Activated CD8-positive, alpha-beta memory T cell treated with anti-CD3 and anti-CD28 coated beads, Interleukin-2, amount 50 U/mL, for 4 hours (primary cell): ENCODE measurements at places on chromosomes 5 and 9.

- DNase-seq: no peak
These were observed 38.3 kb downstream of the RXRA start for GRCh38 chr9:134364391-134365114.

- DNase-seq: no peak
These were observed 516.1 kb downstream of the ANXA1 start for GRCh38 chr9:73667749-73668148.

- no peak for DNase-seq
These were observed 1.6 kb downstream of the SKP1 start for GRCh38 chr5:134174841-134175839.

DNA sequence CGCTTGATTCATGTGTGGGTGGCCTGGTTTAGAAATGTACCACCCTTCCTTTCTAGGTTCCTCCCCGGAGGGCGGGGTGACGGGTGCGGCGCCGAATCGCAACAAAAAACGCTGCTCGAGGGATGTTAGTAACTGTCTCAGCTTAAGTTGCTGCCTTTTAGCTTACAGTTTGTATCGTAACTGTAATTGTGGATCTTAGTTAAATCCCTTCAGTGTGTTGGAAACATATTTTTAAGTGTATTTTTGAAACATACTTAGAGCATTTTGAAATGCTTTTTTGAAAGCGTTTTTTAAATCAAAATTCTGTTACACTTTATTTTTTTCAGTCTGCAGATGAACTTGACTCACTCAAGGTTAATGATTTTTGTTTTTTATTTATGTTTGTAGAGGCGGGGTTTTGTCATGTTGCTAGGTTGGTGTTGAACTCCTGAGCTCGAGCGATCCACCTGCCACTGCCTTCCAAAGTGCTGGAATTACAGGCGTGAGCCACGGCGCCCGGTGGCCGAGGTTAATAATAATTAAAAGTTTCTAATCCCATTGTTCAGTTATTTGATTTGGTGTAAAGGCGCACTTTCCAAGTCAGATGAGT lies 997 bp upstream of the CHD1 start:
- DNase-seq: no peak

- no peak for DNase-seq
These were observed 65.8 kb downstream of the SETX start for GRCh38 chr9:132288966-132289365.

DNA sequence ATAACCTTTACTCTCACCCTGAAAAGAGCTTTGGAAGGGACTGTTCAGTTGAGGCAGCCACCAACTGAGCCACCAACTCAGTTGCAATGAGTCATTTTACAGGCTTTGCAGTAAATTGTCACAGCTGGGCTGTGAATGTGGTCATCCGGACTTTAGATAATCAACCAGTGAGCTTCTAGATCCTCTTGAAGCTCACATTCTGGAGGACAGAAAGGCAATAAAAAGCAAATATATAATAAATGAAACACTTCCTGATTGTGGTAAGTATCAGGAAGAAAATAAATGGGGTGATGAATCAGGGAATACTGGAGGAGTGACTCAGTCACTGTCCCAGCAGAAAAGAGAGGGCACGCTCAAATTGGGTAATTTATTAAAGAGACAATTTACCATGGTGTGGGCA lies 13.2 kb upstream of the C5orf58 start:
- no peak for DNase-seq

DNA sequence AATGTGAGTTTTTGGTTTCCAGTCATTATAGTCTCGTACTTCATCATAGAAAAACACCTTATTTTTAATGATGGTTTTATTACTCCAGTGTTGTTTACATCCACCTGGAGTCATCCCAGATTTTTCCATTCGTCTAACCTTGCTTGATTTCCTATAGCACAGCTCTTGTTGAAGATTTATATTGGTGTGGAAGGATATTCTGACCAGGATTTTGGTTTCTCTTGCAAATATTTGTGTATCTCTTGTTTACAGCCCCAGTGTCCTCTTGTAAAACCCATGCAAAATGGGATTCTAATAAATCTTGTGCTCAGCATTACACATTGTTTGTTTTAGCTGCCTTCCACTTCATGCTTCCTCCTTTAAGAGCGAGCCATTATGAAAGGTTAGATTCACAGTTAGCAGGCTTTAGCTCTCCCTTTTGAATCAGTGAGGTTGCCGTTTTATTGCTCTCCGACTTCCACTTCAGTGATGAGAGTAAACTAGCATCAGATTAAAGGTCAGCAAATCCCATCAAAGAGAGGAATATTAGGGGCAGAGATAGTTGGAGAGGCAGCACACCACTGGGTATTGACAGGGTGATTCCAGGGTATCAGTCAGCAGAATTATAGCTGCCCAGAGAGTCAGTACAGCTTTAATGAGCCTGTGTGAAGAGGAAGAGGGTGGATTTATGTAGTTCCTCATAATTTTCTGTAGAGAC lies 157.1 kb downstream of the PBX3 start:
- DNase-seq: no peak

DNA sequence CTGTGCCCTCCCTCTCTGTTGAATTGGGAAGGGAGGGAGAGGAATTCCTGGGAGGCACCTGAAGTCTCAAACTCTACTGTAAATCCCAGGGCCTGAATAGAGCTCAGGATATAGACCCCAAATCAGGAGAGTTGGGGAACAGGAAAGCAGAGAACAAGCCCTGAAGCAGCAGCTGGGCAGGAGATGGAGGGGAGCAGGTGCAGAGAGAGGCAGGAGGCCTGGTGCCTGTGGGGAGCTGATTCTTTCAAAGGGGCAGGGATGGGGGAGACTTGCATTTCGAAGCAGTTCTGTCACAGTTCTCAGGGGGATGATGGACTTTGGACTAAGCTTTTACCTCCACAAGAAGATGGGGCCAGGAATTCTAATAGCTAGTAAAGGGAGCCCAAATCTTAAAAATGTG lies 50.2 kb downstream of the NIM1K start:
- DNase-seq: no peak

DNA sequence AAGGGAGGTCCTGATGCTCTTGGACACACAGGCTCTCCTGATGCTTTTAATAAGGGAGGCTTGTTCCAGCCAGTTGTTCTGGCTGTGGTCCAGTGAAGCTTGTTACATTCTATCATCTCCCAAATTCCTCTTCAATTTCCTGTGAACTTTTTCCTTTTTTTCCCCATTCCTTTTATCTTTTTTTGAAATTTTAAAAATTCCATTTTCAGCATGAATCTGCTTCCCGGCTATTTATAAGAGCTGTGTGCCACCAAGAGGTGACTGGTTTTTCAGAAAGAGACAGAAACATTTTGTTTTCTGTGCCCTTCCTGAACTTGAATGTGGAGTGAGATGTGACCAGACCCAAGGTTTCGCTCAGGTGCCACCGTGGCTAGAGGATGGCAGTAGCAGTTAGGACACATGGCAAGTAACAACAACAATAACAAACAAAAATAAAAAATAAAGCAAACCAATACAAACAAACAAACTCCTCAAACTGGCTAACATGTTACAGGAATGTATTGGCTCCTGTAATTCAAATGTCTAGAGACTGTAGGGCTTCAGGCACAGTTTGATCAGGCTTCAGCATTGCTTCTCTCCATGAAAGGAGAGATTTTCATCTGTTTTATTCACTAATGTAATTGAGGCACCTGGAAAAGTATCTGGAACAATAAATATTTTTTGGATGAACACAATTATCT lies 121.1 kb downstream of the BOD1 start:
- no peak for DNase-seq

DNA sequence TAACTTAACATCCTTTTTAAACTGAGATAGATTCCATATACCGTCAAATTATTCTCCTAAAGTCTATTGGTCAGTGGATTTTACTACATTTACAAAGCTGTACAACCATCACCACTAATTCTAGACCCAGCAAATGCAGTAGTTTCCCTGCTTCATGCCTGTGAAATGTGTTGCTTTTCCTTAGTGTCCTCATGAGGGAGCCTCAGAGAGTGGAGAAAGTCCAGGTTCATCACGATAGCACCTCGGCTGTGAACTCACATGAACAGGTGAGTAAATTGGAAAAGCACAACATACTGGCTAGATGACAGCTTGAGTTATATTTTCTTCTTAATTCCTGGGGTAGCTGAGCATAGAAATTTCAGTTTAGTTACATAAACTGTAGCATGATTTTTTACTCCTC lies 653.7 kb downstream of the MTRR start:
- no peak for DNase-seq

GRCh38 chr5:111753884-111754589 lies 3.0 kb downstream of the NREP start:
- DNase-seq: no peak

GRCh38 chr5:5304361-5305020 lies 118.0 kb upstream of the ICE1 start:
- DNase-seq: no peak

- DNase-seq: no peak
These were observed 43.1 kb upstream of the C6 start for GRCh38 chr5:41256400-41256799.

DNA sequence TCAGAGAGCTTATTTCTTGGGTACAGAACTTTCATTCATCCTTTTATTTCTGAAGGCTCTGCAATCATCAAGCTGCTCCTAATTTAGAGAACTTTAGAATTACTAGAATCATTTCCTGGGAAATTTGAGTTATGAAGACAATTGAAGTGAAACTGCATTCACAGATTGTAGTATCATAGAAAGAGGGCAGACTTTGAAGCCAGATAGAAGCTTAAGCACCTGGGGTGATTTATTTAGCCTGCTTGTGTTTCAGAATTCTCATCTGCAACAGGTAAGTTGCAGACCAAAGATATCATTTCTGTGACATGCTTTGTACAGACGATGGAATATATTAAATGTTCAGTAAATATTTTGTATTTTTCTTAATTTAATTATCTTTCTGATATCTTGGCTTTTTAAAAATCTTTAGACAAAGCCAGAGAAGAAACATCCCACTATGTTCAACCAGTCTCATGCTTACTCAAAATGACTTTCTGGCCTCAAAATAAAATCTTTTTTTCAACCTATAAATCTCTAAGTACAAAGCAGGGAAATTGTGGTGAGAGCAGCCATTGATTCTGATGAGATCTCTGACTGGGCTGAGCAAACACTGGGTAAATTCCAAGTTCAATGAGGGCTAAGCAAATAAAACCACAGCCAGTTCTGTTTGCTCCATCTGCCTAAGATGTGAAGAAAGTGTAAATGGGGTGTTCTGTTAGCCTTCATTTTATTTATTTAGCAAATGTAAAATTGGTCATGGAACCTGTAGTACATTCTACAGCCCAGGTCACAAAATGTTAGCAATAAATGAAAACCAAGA lies 264.7 kb upstream of the CCNG1 start:
- no peak for DNase-seq

- DNase-seq: no peak
These were observed 291.2 kb downstream of the ARHGAP26 start for GRCh38 chr5:143061161-143061945.

DNA sequence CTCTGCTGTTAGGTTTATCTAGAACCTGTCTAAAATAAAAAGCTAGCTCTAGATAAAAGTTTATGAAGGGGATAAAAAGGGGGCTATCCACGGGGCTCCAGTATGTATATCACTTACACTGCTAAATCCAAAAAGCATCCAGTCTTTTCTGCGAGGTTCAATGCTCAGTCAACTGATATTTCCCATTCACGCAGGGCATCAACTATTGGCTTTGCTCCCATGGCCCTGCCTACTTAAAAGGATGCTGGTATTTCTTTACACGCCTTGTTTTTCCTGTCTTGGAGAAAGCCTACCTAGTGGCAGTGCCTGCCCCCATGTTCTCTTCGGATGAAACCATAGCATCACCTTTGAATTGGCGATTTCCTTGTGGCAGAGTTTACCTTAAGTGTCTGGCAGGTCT lies 8.1 kb downstream of the SPRY4 start:
- no peak for DNase-seq

GRCh38 chr9:130215341-130216119 lies 43.3 kb downstream of the NCS1 start:
- DNase-seq: no peak

- DNase-seq: no peak
These were observed 1791.1 kb downstream of the MAT2B start for GRCh38 chr5:165296401-165297130.

- DNase-seq: no peak
These were observed 28.4 kb upstream of the CSNK1G3 start for GRCh38 chr5:123483446-123484077.

GRCh38 chr5:62287237-62287636 lies 18.8 kb upstream of the KIF2A start:
- no peak for DNase-seq

- DNase-seq: no peak
These were observed 90.5 kb downstream of the FSTL4 start for GRCh38 chr5:133521801-133522200.

DNA sequence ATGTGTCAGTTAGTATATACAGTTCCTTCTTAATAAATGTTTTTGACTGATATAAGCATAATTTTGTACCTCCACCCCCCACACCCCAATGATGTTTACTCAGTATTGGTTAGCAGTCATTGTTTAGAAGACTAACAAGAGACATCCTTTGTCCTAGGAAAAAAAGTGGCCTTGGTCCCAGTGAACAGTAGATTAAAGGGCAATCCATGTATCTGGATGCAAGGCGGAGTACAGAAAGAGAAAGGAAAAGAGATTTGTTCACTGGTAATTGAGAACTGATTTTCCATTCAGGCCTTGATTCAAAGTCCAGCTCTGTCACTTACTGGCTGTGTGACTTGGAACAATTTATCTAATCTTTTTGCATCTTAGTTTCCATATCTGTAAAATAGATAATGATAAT lies 4.6 kb downstream of the RALGPS1 start:
- DNase-seq: no peak

GRCh38 chr9:86860006-86860405 lies 87.3 kb downstream of the GAS1 start:
- no peak for DNase-seq

- no peak for DNase-seq
These were observed 88.9 kb downstream of the EBF1 start for GRCh38 chr5:159010661-159011442.

- DNase-seq: no peak
These were observed 38.7 kb downstream of the TSTD2 start for GRCh38 chr9:97594381-97594921.

- DNase-seq: no peak
These were observed 13.0 kb upstream of the SPINK4 start for GRCh38 chr9:33227008-33227398.

DNA sequence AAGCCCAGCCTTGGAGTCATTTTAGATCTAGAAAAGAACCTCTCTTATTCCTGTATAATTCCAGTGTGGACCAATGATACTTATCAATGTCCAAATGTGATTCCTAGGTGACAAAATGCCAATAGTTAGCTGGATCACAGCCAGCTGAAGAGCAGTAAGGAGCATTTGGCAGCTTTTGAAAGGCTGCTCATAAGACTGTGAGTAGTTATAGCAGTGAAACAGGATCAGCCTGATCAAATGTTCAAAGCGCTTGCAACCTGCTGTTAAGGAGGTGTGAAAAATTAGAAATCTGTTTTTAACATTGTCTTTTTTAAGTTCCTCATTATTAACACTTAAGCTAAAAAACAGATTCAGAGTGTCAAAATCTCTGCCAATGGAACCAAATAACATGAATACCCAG lies 85.1 kb downstream of the SSBP2 start:
- DNase-seq: no peak

- DNase-seq: no peak
These were observed 274.6 kb upstream of the IRX4 start for GRCh38 chr5:2157372-2157771.
